Dermis microvascular lymphatic vessel endothelial cell (primary cell): ENCODE measurements at places on chromosomes 7 and 10.

DNA sequence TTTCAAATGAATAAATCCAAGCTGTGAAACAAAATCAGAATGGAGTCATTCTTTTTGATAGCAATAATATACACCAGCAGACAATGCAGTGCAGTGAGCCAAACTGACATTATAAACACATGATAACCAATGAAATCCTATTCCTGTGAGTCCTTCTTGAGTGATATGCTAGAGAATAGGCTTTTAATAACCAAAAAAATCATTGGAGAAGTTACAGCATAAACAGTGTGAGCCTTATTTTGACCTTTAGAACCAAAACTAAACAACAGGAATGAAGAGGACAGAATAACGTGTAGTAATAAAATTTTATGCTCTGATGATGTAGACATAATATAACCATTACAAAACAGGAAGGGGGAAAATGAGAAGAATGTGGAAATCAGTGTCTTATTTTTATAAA is 8.7 kb downstream of the HUS1 start:
- DNase-seq, result peak; percentile 83

GRCh38 chr7:103373866-103374643 is 26.6 kb downstream of the PSMC2 start:
- DNase-seq, result no peak

- no peak for DNase-seq
Measured at GRCh38 chr7:152959610-152960009, 200.1 kb downstream of the ACTR3B start.

GRCh38 chr7:121916211-121916610 is 43.2 kb downstream of the PTPRZ1 start:
- DNase-seq, result no peak

GRCh38 chr7:80253237-80253636 is 118.6 kb downstream of the GNAI1 start:
- DNase-seq, result no peak

DNA sequence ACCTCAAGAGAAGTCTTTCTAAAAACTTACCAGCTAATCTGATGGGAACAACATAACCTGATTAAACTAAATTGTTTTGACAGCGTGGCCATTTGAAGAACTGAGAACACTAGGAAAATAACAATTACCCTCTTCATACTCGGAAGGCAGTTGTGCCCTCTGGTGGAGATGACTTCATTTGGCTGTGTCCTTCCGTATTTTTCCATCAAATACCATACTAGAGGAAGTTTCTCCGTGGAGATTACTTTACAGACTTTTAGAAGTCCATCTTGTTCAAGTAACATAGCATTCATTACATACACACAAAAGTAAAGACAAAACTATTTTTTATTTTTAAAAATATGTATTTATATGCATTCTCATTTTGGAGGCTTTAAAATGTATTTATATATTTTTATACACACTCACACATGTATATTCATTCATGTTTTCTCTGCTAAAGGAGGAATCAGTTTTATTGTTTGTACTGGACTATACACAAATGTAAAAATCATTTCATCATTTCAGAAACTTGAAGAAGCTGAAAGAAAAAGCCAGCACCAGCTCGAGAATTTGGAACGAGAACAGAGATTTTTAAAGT is 25.2 kb downstream of the SMNDC1 start:
- peak; percentile 74 for DNase-seq

DNA sequence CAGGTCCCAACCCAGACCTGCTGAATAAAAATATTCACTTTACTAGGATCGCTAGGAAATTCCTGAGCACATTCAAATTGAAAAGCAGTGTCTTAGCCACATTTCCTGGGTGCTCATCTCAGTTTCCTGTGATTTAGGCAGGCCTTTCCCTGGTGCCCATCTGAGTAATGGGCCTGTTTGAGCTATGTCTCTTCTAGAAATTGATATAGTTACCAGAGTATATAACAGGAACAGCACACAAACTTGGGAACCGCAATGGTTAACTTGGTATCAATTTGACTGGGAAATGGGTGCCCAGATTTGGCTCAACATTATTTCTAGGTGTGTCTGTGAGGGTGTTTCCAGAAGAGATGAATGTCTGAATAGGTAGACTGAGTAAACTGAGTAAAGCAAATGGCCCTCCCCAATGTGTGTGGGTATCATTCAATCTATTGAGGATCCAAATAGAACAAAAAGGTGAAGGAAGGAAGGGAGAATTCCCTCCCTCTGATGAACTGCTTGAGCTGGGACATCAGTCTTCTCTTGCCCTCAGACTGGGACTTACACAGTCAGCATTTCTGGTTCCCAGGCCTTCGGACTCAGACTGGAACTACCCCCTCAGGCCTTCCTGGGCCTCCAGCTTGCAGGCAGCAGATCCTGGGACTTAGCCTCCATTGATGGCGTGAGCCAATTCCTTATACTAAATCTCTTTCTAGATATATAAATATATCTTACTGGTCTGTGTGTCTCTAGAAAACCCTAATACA is 99.1 kb downstream of the CCDC71L start:
- DNase-seq, result no peak

GRCh38 chr7:20794676-20795075 is 8.0 kb upstream of the SP8 start:
- DNase-seq, result no peak

DNA sequence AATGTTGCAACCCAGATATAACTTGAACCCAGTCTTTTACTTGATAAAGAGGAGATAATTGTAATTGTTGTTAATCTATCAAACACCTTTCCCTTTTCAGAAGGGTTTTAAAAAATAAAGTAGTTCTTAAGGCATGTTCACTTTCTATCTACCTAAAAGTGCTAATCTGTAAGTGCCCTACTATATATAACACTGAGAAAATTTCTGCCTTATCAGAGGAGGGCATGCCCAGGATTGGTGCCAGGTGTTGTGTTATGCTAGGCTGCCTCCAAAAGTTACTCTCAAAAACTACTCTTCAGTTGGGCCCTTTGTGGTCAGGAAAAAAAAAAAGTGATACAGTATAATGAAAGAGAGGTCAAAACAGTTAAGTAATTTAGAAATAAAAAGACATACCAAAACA is 36.3 kb downstream of the SMNDC1 start:
- DNase-seq, result no peak
